Activated T-cell treated with anti-CD3 and anti-CD28 coated beads for 48 hours (primary cell): ENCODE measurements at places on chromosomes 11 and 22.
A peak's percentile ranks its signal among the peaks of the same experiment; 100 is the strongest.

- DNase-seq, result no peak
Observed at GRCh38 chr22:19464975-19465374, 14.0 kb downstream of the UFD1 start.

DNA sequence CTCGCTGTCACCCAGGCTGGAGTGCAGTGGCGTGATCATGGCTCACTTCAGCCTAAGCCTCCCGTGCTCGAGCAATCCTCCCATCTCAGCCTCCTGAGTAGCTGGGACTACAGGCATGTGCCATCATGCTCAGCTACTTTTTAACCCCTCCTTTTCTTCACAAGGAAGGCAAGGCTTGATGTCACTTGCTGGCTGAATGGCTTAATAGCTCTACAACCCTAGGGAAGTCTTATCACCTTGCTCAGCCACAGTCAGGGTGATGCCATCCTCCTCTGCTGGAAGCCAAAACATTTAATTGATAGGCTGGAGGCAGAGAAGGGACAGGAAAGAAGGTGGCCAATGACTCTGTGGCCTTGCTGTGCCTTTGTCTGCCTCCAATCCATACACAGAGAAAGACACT lies 131.9 kb downstream of the MED15 start:
- no peak for DNase-seq

GRCh38 chr11:86743223-86744118 lies 56.9 kb upstream of the PRSS23 start:
- peak; percentile 52 for DNase-seq

GRCh38 chr11:35654711-35655110 lies 7.9 kb upstream of the TRIM44 start:
- no peak for DNase-seq

DNA sequence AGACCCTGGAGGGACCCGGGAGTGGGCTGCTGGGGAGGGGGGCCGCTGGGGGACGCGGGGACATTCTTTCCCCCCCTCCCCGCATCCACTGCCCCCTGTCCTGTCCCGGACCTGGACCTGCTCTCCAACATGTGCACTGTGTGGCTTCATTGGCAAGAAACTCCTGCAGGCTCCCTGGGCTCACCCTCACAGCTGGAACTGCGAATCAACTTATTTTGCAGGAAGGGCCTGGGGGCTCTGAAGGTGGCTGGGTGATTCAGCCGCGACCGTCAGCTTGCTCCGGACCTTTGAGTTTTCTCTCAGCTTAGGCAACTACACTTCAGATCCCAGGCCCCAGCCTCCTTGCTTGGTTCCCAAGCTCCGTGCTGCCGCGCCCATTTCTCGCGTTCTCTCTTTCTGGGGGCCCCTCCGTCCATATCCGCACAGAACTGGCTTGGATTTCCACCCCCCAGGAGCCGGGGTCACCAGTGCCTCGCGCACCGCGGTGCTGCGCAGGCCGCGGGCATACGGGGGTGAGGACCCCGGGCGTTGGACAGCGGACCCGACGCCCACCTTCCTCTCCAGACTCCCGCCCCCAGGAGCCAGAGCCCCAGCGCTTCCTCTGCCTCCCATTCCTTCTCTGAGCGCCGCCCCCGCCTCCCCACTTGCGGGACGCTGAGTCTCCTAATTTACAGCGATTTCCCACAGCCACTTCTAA lies 471 bp upstream of the AHNAK start:
- DNase-seq, result no peak

- DNase-seq, result no peak
Observed at GRCh38 chr11:35005141-35005780, 88.8 kb downstream of the PDHX start.

DNA sequence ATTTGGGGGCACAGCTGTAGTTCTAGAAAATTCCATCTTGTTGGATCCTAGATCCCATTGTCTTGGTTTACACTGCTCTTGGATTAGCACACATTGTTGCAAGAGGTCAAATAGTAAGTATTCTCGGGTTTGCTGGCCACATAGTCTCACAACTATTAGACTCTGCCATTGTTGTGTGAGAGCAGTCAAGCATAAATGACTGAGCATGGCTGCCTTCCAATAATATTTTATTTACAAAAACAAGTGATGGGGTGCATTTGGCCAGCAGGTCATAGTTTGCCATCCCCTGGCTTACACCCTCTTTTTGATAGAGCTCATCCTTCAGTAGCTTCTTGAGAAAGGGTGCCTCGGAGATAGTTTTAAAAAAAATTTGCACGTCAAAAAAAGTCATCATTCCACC lies 77.9 kb upstream of the ALX4 start:
- no peak for DNase-seq

- no peak for DNase-seq
Observed at GRCh38 chr22:30615543-30615954, 8.6 kb downstream of the TCN2 start.

- DNase-seq, result no peak
Observed at GRCh38 chr22:28032861-28033260, 113.8 kb upstream of the PITPNB start.

DNA sequence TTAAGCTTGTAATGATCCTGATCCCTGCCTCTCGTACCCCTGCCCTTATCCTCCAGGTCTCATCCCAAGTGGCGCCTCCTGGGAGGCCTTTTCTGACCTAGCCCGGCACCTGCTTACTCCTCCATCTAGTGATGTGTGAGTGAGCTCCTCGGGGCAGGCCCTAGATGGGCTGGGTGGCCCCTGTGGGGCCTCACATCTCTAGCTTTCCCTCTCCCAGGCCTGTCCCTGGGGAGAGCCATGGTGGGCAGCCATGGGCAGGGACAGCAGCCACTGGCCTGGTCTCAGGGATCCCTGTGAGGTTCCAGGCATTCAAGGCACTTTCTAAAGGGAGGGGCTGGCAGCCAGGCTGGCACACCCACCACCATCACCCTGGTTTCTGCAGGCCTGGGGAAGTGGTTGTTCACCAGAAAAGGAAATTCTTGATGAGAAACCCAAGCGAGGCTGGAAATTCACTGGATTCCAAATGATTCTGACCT lies 27.9 kb downstream of the GNAZ start:
- DNase-seq, result no peak

DNA sequence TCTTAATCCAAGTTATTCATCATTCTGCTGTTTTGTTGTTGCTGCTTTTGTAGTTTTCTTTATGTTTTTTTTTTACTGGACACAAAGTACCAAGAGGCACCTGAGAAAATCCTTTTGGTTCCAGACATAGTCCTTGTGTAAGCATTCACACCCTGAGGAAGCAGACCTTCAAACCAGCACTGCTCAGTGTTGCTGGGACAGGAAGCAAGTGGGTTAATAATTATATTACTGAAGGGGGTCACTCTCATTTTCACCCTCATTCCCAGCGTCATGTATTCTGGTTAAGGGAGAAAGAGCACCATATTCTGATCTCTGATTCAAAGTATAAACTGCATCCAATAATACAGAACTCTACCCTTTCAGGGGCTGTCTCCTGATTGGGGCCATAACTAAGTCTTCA lies 5.9 kb upstream of the ALKBH3 start:
- DNase-seq, result no peak

DNA sequence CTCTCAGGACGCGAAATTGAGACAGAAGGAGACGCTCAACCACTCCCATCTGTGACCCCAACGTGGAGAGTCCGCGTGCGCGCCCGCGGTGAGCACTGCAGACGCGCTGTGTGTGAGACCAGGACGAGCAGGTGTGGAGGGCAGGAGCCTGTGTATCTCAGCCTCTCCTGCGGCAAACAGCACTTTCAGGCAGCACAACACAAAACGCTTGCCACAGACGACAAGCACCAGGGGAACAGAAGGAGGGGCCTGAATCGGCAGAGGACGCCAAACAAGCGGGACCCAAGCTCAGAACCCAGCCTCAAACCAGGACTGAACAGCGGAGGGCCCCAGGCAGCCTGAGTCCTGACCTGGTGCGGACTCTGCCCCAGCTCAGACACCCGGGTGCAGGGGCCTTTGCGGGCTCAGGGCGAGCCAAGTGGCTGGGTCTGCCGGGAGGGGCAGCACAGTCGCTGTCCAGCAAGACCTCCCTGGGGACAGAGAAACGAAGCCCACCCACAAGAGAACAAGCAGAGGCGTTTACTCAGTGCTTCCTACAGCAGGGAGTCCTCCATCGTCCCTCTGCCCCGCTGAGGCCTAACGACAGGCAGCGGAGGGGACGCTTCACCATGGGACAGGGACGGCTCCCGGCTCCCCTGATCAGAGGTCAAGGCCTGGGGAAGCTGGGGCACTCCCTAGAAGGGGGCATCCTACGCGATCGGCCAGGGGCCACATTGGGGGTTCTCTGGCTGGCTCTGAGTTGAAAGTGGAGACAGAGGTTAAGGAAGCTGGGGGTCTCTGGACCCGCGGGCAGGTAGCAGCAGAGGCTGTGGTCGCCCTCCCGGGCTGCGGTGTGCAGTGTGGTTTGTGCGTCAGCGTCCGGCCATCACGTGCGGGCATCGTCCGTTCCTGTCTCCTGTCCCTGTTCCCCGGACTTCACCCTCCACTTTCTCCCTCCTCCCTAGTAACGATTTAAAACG lies 560.8 kb downstream of the BRD1 start:
- DNase-seq, result no peak

GRCh38 chr11:11978792-11979487 lies 29.5 kb downstream of the DKK3 start:
- no peak for DNase-seq

- no peak for DNase-seq
Observed at GRCh38 chr11:44939673-44940395, 10.8 kb downstream of the TP53I11 start.

GRCh38 chr11:1842149-1843097 lies 3.6 kb downstream of the TNNI2 start:
- no peak for DNase-seq

DNA sequence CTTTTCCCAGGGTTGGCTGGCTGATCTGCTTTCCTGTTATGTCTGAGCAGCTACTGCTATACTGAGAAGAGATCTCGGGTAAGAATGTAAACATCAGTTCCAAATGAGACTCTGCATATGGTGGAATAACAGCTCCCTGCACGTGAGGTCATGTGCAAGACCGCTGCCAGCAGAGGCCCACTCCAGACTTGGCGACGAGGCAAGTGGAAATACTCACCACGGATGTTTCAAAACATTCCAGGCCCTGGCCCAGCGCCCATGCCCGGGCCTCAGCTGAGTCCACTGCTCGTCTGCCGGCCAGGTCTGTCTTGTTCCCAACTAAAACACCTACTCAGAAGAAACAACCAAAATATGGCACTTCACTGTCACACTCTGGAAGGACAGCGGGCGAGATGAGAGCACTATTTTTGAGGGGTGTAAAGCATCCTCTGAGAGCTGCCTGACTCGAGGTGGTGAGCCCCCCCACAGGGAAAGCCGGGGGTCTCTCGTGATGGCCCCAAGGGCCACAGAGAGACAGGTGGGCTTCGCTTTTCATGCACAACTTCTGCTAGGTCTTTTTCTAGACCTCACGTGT lies 13.1 kb downstream of the IFT27 start:
- no peak for DNase-seq

GRCh38 chr11:86955361-86956120 lies at the start of gene FZD4:
Gene FZD4 (minus strand): TSS chr11:86955395. CDS start chr11:86955085, 310 bp downstream.
- peak; percentile 60 for DNase-seq
